Stimulated activated CD4-positive, alpha-beta T cell treated with anti-CD3 and anti-CD28 coated beads, Interleukin-4, amount 100 ng/mL, for 1 hour (primary cell): ENCODE measurements at places on chromosomes 5 and 9.
A peak's percentile ranks its signal among the peaks of the same experiment; 100 is the strongest.

GRCh38 chr5:148759101-148759500, 67.3 kb upstream of the ADRB2 start:
- no peak for DNase-seq

DNA sequence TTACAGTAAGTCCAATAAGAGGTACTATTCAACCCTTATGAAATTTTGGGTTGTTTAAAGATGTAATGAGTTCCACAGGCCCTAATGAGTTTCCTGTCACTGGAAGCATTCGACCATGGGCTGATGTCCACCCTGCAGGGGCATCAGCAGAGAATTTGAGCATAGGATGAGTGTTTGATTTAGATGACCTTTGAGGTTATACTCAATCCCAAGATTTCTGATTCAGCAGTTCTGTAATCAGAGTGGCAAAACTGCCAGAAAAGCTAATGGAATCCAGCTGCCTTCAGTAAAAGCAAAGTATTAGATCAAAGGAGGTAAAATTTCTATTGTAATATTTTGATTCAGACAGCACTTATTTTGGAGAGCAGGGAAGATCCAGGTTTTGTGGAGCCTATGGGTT, 68.3 kb downstream of the COX7C start:
- no peak for DNase-seq

DNA sequence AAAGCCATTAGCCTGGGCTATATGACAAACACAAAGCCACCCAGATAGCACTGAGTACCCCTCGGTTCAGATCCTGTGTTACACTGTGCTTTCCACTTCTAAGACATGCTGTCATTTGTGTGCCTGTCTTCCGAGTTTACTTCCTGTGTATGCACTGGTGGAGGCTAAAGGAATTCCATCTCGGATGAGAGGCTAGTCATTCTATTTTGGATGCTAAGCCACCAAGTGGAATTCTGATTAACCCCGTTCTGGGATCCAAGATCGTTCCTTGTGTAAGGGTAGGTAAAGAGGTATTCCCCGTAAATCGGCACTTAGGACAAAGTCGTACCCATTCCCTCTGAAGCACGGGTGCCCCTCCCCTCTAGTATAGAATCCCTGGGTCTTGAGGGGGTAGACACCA, 8.7 kb downstream of the PROP1 start:
- DNase-seq, result no peak

DNA sequence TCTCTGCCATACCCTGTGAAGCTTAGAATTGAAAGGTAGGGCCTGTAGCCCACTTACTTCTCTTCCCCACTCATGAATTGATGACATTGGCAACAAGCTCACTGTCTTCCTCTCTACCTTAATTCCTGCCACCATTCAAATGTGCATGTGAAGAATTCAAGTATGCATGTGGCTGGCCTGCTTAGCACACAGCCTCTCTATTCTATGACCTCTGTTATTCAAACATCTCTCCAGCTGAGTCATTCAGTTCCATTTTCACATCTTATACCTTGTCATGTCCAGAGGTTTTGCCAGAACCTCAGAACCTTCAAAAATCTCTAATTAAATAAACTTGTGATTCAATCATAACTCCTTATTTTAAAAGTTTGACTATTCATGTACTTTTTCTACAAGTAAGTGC, 114.7 kb upstream of the MAN2A1 start:
- no peak for DNase-seq

DNA sequence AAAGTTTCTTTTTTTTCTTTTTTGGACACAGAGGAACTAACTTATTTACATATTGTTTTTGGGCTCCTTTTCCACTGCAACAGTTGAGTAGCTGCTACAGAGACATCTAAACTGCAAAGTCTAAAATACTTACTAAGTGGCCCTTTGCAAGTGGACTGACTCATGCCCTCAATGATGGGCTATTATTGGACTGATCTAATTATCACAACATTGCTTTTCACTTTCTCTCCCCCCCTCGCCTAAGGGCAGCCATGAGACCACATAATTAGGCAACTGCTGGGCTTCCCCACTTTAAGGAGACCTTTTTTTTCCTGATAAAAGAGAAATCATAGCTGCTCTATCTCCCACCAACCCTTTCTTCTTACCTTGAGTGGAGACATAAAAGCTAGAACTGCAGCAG, 47.0 kb downstream of the PLK2 start:
- DNase-seq, result no peak

- DNase-seq, result no peak
These were observed 150.9 kb upstream of the MOCS2 start for GRCh38 chr5:53260446-53260845.

- DNase-seq, result no peak
These were observed 24.8 kb downstream of the HRH2 start for GRCh38 chr5:175682664-175683063.

- DNase-seq, result no peak
These were observed 137.3 kb downstream of the PHF2 start for GRCh38 chr9:93713716-93714115.

DNA sequence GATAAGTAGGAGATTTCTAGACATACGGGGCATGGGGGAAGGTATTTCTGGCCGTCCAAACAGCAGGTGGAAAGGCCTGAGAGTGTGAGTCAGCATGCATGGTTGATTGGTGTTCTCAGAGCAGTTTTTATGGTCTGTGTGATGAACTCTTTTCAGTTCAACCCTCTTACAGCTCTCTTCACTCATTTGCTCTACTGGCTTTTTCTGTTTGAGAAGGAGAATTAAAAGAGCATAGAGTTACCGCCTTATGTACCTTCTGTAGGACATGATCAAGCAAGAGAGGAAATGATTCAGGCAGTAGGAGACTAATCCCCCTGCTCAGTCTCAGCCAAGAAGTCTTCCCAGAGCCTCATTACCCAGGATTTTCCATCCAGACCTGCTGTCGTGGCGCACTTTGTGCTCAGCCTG, 92.4 kb downstream of the PRDM6 start:
- DNase-seq, result no peak

DNA sequence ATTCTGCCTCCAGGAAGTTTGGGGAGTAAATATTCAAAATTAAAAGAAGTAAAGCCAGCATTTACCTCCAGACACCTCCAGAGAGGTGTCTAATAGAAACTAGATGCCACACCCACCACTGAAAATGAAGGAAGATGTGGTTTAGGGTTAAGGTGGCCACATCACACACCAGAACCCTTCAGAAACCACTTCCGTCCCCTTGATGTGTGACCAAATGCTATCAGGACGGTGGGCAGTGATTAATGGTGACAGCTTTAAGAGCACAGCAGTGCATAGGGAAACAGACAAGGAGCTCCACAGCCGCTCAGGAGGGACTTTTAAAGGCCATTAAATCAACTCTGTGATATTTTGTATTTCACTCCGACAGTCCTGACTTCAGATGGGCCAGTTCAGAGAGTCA, 295.2 kb downstream of the BRINP1 start:
- no peak for DNase-seq

GRCh38 chr5:2262620-2263019, 379.9 kb upstream of the IRX4 start:
- no peak for DNase-seq

- no peak for DNase-seq
These were observed 90.3 kb upstream of the PTPRD start for GRCh38 chr9:10703139-10703538.

GRCh38 chr5:179314606-179315355, 30.5 kb downstream of the ADAMTS2 start:
- DNase-seq, result no peak

DNA sequence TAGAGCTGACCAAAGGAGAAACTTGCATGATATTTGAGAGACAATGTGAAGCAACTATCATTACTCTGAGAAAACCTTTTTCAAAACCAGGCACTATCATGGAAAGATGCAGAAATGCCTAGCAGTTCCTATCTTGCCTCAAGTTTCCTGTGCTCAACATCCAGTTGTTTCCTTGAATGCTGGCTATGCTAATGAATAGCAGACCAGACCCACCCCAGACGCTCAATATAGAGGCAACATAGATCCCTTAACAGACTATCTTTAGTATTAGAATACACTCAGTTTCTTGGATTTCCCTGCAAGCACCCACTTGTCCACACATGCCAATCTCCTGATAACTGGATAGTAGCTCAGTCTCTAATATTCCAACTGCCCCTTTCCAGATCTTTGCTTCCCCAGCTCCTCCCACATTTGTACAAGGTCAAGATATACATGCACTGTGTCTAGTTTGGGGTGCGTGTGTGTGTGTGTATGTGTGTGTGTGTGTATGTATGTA, 93.3 kb upstream of the PCSK5 start:
- no peak for DNase-seq

DNA sequence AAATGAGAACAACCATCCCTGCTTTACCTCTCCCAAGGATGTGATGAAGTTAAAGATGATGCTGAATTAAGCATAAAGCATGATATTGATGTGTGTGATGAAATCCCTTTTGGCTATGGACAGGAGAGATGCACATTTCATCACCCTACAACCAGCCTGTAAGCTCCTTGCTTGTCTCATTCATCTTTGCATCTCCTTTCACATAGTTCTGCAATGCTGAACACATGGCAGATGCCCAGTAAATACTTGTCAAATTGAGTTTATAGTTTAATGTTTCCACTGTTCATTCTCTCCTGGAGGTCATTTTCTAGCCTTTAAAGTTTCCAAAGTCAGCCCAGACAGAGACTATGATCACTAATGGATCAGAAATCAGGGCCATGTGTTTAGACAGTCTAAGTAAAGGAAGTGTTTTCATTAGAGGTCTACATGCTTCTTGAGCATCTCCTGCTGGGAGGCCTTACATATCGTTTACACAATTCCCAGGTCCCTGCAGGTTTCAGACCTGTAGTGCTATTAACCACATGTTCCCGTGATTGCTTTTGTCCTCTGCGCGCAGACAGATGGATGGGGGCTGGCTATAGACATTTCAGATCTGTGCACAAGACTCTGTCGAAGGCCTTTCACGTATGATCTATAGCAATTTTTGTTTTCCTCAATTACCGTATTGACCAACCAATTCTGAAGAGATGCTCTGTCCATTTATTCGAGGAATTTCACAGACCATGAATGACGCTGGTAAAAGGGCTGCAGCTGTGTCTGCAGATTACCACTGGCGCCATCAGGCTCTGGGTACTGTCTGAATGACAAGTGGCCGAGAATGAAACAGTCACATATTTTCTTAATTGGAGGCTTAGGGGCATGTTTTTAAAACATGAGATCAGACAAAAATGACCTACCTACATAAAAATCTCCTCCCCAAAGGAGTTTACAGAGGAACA, 49.0 kb upstream of the CKMT2 start:
- no peak for DNase-seq

DNA sequence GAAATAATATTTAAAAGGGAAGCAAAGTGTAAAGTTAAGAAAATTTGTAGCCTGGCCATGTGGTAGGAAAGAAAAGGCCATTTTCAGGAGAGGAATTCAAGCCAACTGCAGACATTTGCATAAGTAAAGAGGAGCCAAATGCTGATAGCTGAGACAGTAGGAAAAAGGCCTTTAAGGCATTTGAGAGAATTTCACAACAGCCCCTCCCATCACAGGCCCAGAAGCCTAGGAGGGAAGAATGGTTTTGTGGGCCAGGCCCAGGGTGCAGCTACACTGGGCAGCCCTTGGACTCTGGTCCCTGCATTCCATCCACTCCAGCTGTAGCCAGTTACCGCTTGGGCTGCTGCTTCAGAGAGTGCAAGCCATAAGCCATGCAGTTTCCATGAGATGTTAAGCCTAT, 1556.8 kb downstream of the EFNA5 start:
- DNase-seq, result no peak

DNA sequence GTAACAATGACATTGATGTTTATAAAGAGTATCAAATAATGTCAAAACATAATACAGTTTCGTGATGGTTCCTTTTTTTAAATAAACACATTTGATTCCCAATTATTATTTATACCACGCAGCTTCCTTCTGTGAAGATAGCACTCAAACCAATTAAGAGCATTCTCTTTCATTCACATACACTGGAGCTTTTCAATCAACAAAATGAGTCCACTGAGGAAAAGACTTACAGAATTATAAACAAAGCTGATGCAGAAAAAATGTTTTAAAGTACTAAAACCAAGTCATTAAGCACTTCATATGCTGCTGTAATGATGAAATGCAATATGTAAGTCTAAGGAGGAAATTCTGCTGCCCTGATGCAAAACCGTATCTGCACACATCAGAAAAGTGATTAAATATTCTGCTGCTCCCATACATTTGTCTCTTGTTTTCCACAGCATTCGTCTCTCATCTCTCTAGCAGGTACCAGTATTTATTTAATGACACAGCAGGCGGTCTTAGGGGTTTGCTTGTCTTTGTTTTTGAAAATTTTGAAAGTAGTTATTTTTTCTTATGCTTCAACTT, 147.1 kb downstream of the CDH10 start:
- DNase-seq, result no peak

GRCh38 chr5:38069360-38069759, 189.0 kb upstream of the EGFLAM start:
- DNase-seq, result no peak

GRCh38 chr5:154285661-154286408, 95.3 kb downstream of the GALNT10 start:
- no peak for DNase-seq

GRCh38 chr5:88831816-88832215, 51.2 kb downstream of the MEF2C start:
- DNase-seq, result no peak

GRCh38 chr9:33393581-33393980, 8.8 kb downstream of the AQP7 start:
- DNase-seq, result no peak

DNA sequence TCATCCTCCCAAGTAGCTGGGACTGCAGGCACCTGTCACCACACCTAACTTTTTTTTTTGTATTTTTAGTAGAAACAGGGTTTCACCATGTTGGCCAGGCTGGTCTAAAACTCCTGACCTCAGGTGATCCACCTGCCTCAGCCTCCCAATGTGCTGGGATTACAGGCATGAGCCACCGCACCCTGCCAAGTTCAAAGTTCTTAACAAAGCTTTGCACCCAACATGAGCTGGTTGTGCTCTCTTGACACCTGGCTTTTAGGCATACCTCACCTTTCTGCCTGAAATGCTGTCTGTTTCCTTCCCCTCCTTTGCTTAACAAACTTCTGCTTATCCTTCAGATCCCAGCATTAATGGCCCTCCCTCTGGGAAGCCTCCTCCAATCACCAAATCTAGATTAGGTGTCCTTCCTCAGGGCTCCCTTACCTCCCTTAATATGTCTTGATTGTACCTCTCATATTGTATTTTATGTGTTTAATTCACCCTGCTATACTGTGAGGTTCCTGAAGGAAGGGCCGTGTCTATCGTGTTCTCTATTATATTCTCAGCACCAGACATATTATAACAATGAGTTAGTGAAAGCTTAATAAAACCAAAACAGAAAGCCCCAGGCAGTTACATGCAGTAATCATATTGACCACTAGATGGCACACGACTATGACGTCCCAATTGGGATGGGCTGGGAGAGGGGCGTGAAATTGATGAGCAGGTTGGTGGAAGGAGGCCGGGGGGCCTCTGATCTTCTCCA, 62.9 kb upstream of the PPARGC1B start:
- peak; percentile 5 for DNase-seq
